Cardiac muscle cell (in vitro differentiated cells and primary cell): ENCODE measurements at places on chromosomes 3 and 15. TPM values are rescaled to one million over a fixed set of nuclear protein-coding genes. Genes with fewer than 3 reads are reported as not detected.

The C2CD4A gene
- not detected in 2 replicates for polyA plus RNA-seq

DNA sequence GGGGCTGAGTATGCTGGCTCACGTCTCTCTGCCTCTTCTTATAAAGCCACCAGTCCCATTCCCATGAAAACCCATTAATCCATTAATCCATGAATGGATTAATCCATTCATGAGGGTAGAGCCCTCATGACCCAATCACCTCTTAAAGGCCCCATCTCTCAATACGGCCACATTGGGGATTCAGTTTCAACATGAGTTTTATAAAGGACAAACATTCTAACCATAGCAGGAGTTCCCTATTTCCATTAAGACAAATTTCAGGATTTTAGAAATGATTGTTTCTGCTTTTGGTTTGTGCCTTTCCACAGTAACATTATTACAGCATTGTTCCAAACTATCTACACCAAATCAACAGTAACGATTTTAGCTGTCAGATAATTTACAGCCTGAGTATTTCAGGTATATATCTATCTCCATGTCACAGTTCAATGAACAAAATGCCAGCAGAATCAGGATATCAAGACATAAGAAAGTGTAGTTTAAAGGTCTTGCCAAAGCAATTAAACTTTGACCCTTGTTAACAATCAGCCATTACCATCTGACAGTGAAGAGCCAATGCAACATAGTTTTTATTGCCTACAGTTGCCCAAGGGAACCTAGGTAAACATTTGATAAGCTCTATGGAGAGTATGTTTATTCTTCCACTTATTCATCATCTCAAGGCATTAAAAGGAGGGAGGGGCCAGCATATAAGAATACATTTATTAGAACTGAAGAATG is 3.8 kb downstream of the TSPAN3 start:
- no peak overlapping the region for H3K27ac ChIP-seq
- H3K27me3 ChIP-seq = no peaks in the 10 kb centered on the region
- no peak overlapping the region for H3K4me3 ChIP-seq
- H3K4me1 ChIP-seq = peaks cover 37% of the 10 kb centered on the region
- DNase-seq = no peak

The FAM162A gene
- polyA plus RNA-seq = 613 and 642 TPM in 2 replicates

DNA sequence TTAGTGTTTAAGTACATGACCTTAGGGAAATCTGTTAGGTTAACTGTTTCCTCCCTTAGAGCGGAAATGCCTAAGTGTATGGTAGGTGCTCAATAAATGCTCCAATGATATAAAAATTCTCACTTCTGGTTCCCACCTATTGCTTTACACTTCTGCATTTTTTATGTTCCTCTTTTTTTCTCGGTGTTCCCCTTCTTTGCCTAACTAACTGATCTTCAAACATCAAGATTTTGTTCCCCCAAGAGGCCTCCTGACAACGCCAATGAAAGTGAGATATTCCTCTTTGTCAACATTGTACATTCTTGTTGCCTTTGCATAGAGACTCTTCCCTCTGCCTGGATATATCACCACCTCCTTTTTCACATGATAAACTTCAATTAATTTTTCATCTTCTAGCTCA is 17.4 kb downstream of the SLC35A5 start:
- H3K27me3 ChIP-seq = no peaks in the 10 kb centered on the region
- H3K27ac ChIP-seq = no peak overlapping the region
- H3K4me3 ChIP-seq = no peak overlapping the region
- no peaks in the 10 kb centered on the region for H3K4me1 ChIP-seq
- no peak for DNase-seq

DNA sequence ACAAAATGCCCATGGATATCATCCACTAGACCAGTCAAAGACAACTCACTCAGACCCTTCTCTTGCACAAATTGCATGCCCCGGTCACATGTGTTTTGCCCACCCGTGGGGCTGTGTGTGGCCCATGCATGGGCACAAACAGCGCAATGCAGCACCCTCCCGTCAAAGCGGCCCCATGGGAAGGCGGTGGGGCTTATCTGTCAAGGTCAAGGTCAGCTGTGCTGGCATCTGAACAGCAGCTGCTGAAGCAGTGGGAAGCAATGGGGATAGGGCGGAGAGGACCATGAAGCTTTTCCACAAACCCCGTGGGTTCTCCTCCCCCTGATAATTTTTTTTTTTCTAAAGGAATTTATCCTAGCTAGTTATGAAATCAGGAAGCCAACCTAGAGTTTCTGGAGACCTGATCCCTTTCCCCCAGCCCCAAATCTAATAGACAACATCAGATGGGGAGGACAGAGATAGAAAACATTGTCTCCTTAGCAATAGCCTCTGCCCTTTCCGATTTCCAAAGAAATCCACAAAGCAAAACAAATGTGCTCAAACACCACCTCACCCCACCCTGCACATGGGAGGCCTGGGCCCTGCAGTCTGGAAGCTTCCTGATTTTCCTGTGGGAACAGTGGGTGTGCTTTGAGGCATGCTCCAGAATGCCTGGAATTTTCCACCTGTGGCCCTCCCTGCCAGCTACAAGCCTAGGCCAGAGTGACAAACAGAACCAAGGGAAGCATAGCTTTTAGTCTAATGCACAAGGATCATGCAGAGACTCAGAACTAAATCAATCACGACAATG is 84.4 kb downstream of the BDH1 start:
- no peaks in the 10 kb centered on the region for H3K36me3 ChIP-seq
- no peak overlapping the region for H3K4me3 ChIP-seq
- no peaks in the 10 kb centered on the region for H3K27me3 ChIP-seq
- no peak for DNase-seq

DNA sequence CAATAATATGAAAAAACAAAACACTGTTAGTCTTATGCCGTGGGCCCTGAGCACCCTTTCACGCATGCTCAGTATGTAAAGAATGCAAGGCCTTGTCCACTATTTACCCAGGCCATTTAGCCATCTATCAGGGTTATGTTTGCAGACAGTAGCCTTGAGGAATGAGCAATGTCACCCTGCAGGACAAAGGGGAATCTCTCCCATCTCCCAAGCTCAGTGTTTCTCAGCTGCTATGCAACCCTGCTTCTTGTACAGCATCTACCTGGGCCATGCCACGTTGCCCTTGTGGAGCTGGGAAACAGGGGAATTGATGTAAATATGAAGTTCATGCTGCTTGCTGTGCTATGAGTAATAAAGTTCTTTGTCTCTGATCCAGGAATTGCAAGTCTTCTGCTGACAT is 51.5 kb upstream of the SLCO2A1 start:
- H3K4me3 ChIP-seq = no peak overlapping the region
- DNase-seq = no peak
- no peaks in the 10 kb centered on the region for H3K36me3 ChIP-seq

GRCh38 chr15:31062310-31062847 is 39.1 kb downstream of the TRPM1 start:
- no peaks in the 10 kb centered on the region for H3K36me3 ChIP-seq
- H3K4me1 ChIP-seq = no peaks in the 10 kb centered on the region
- no peaks in the 10 kb centered on the region for H3K27me3 ChIP-seq
- no peak for DNase-seq
- no peak overlapping the region for H3K27ac ChIP-seq

DNA sequence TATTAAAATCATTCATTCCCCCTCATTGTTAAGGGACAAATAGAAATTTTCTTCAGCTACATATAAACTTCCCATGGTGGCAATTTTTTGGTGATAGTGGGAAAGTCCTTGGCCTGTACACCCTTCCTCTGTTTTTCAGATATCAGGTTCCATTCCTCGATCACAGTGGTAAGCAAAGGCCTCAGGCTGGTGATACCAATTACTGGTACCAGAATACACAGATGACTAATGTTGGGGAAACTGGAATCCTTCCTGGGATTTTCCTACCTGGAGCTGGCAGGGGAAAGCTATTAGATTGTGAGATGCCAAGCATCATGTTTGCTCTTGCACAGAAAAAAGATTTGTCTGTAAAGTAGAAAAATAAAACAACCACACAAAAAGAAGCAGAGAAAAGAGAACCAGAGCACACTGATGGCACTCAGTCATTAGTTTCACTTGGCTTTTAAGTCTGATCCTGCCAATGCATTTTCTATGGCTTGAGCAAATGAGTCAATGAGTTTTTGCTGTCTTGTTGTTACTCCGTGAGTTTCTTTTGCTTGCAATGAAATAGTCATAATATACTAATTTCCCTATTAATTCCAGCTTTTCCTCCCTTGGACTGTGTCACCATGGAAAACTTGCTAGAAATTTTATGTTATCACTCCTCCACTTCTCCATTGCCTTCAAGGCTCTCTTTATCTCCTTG is 795.0 kb downstream of the ROBO1 start:
- H3K36me3 ChIP-seq = no peaks in the 10 kb centered on the region
- H3K27ac ChIP-seq = no peak overlapping the region
- DNase-seq = no peak
- no peak overlapping the region for H3K4me3 ChIP-seq

The TASOR gene
- polyA plus RNA-seq = 16.4 and 20.1 TPM in 2 replicates

DNA sequence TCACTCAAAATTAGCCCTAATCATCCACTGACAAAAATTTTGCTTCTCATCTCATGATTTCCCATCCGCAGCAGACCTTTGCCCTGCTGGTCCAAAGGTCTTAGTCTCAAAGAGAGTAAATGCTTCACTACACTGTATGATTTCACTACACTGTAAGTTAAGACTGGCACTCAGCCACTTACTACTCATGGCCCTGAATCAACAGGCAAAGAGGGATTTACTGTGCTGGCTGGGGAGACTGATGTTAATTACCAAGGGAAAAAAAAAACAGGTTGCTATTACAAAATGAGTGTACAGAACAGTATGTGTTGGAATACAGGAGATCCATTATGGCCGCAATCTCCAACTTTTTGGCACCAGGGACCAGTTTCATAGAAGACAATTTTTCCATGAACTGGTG is 214.8 kb downstream of the ZMAT3 start:
- H3K4me3 ChIP-seq = no peak overlapping the region
- H3K27ac ChIP-seq = no peak overlapping the region
- H3K4me1 ChIP-seq = no peaks in the 10 kb centered on the region
- no peak for DNase-seq
- no peaks in the 10 kb centered on the region for H3K36me3 ChIP-seq
- no peaks in the 10 kb centered on the region for H3K27me3 ChIP-seq

DNA sequence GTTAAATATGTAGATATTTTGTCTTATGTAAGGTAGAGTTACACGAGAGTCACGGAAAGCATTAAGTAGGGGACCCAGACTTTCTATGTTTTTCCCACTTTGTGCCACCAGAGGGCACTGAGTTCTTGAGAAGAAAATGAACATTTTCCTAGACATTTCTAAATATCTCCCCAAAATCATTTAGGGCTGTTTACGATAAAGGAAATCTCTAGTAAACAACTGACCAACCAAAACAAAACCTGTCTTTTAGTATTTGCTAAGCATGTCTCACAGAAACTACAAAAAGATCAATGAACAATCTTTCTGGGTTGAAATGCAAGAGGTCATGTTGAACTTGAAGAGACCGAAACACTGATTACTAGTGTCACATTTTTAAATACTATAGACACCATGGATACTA is 16.1 kb downstream of the POU1F1 start:
- H3K4me3 ChIP-seq = no peak overlapping the region
- H3K4me1 ChIP-seq = no peaks in the 10 kb centered on the region
- H3K36me3 ChIP-seq = peaks cover 3% of the 10 kb centered on the region
- no peaks in the 10 kb centered on the region for H3K27me3 ChIP-seq
- peak; percentile 63 for DNase-seq
- no peak overlapping the region for H3K27ac ChIP-seq

DNA sequence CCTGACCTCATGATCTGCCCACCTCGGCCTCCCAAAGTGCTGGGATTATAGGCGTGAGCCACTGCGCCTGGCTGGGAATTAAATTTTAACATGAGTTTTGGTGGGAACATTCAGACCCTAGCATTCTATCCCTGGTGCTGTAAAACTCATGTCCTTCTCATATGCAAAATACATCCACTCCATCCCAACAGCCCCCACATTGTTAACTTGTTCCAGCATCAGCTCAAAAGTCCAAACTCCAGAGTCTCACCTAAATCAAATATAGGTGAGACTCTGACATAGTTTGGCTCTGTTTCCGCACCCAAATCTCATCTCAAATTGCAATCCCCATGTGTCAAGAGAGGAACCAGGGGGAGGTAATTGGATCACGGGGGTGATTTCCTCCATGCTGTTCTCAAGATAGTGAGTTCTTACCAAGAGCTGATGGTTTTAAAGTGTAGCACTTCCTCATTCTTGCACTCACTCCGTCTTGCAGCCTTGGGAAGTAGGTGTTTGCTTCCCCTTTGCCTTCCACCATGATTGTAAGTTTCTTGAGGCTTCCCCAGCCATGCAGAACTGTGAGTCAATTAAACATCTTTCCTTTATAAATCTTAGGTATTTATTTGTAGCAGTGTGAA is 96.2 kb upstream of the PLCL2 start:
- H3K4me3 ChIP-seq = no peak overlapping the region
- H3K27me3 ChIP-seq = no peaks in the 10 kb centered on the region
- H3K27ac ChIP-seq = no peak overlapping the region

The ACAA1 gene
- polyA plus RNA-seq = 87.9 and 104 TPM in 2 replicates

The DLEC1 gene
- polyA plus RNA-seq = 0.57 TPM in 1 of 2 replicates, not detected in the other

The GPR87 gene
- 0.67 TPM in 1 of 2 replicates, not detected in the other for polyA plus RNA-seq

The LCTL gene
- 0.11 and 0.20 TPM in 2 replicates for polyA plus RNA-seq

- peak overlapping the region; percentile 99 for H3K27ac ChIP-seq
- H3K36me3 ChIP-seq = no peaks in the 10 kb centered on the region
- H3K4me1 ChIP-seq = peaks cover 12% of the 10 kb centered on the region
- DNase-seq = peak; percentile 91
- peak overlapping the region; percentile 57 for H3K4me3 ChIP-seq
These were observed 432 bp upstream of the LPP start for GRCh38 chr3:188153437-188154013.

The SNURF gene
- polyA plus RNA-seq = 12.0 and 13.5 TPM in 2 replicates

DNA sequence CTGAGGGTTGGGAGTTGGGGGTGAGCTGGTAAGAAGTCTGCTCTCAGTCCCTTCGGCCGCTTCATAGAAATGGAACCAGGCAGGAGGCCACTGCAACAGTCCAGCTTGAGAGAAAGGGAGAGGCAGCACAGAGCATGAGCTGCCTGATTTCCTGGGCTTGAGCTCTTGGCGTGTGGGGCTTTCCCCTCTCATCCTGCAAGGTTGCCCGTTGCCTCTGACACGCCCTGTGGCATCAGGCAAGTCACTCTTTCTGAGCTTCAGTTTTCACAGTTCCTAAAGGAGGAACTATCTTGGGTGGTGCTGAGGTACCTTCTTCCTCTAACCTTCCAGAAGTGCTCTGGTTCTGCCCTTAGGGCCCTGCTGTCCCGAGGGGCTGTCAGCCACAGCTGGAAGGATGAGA is 4.9 kb downstream of the MESP2 start:
- peaks cover 18% of the 10 kb centered on the region for H3K4me1 ChIP-seq
- H3K27me3 ChIP-seq = no peaks in the 10 kb centered on the region
- no peaks in the 10 kb centered on the region for H3K36me3 ChIP-seq
- no peak overlapping the region for H3K4me3 ChIP-seq
- DNase-seq = no peak
- H3K27ac ChIP-seq = peak overlapping the region; percentile 18

- no peak overlapping the region for H3K27ac ChIP-seq
- no peaks in the 10 kb centered on the region for H3K27me3 ChIP-seq
- H3K4me1 ChIP-seq = no peaks in the 10 kb centered on the region
These were observed 107.4 kb downstream of the GLDN start for GRCh38 chr15:51448622-51449399.

The MUC13 gene
- 0.06 TPM in 1 of 2 replicates, not detected in the other for polyA plus RNA-seq

The WDR93 gene
- polyA plus RNA-seq = 0.59 and 0.73 TPM in 2 replicates

GRCh38 chr15:100022806-100023205 is 289.6 kb upstream of the LYSMD4 start:
- H3K4me3 ChIP-seq = no peak overlapping the region
- DNase-seq = no peak
- no peak overlapping the region for H3K27ac ChIP-seq
- H3K27me3 ChIP-seq = no peaks in the 10 kb centered on the region
- H3K4me1 ChIP-seq = peaks cover 9% of the 10 kb centered on the region
- no peaks in the 10 kb centered on the region for H3K36me3 ChIP-seq

GRCh38 chr3:108280476-108280875 is 15.9 kb upstream of the HHLA2 start:
- H3K27ac ChIP-seq = no peak overlapping the region
- H3K27me3 ChIP-seq = no peaks in the 10 kb centered on the region
- no peak for DNase-seq
- H3K36me3 ChIP-seq = no peaks in the 10 kb centered on the region
- no peaks in the 10 kb centered on the region for H3K4me1 ChIP-seq

The GOLGA8N gene
- polyA plus RNA-seq = 0.68 and 1.5 TPM in 2 replicates
